Left ventricle myocardium inferior (tissue), 1 donor: ENCODE measurements at places on chromosomes 11 and 22. TPM values are rescaled to one million over a fixed set of nuclear protein-coding genes. Genes with fewer than 3 reads are reported as not detected.

Gene SNX15
- total RNA-seq = 15.7 TPM

- no peak for DNase-seq
Measured at GRCh38 chr22:47193606-47194329, 431.3 kb downstream of the TBC1D22A start.

- DNase-seq = no peak
Measured at GRCh38 chr22:31876156-31876920, 68.0 kb upstream of the YWHAH start.

GRCh38 chr22:33163815-33164214, 105.6 kb upstream of the SYN3 start:
- no peak for DNase-seq

Gene OR5M10
- total RNA-seq = not detected

DNA sequence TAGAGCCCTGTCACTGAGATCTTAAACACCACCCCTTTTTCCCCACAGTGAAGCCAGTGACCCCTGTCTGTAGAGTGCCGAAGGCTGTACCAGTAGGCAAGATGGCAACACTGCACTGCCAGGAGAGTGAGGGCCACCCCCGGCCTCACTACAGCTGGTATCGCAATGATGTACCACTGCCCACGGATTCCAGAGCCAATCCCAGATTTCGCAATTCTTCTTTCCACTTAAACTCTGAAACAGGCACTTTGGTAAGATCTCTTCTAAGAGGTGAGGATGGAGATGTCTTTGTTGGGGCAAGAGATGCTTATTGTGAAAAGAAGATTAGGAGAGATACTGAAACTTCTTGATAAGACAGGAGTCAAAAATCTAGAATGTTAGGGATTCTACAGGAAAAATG, 75.9 kb downstream of the JAM3 start:
- no peak for DNase-seq

DNA sequence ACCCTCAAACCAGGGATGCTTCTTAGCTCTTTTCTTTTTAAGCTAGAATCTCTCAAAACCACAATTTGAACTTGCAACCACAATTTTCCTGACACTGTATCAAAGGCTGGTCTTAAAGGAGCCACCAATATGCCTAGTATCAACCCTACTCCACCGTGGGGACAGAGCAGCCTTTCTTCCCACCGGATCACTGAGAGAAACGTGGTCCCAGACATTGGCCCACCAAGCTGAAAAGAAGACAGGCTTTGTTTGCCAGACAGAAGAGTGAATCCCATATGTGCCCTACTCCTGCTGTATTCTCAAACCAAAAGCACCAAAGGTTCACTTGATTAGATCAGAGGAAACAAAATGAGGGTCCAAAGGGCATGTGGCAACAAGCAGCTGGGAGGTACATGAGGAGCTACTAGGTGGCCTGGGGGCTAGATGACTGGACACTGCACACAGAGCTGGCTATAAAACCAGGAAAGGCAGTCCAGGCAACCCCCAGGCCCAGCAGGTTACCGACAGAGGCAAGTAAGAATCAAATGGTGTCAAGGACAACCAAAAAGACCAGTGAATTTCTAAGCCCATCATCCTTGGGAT, 3.6 kb upstream of the VWCE start:
- DNase-seq = no peak
